ENCODE measurements at places on chromosomes 2 and 18. TPM values are rescaled to one million over a fixed set of nuclear protein-coding genes. Genes with fewer than 3 reads are reported as not detected.

The ANKRD62 gene
- 0.06 TPM for polyA plus RNA-seq

DNA sequence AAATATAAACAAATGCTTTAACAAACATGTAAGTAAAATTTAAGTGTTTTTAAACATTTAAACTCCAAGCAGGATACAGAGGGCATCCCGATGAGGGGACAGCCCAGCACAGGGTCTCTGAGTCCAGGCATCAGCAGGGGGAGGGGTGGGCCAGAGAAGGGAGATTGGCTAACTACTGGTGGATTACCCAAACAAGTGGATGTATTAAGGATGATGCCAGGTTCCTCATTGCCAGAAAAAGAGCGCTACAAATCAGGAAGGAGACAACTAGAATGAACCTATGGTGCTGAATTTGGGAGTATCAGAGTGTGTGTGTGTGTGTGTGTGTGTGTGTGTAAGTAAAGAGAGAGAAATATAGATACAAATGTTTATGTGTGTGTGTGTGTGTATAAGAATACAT, 162.0 kb upstream of the RMP24 start:
- DNase-seq: no peak

DNA sequence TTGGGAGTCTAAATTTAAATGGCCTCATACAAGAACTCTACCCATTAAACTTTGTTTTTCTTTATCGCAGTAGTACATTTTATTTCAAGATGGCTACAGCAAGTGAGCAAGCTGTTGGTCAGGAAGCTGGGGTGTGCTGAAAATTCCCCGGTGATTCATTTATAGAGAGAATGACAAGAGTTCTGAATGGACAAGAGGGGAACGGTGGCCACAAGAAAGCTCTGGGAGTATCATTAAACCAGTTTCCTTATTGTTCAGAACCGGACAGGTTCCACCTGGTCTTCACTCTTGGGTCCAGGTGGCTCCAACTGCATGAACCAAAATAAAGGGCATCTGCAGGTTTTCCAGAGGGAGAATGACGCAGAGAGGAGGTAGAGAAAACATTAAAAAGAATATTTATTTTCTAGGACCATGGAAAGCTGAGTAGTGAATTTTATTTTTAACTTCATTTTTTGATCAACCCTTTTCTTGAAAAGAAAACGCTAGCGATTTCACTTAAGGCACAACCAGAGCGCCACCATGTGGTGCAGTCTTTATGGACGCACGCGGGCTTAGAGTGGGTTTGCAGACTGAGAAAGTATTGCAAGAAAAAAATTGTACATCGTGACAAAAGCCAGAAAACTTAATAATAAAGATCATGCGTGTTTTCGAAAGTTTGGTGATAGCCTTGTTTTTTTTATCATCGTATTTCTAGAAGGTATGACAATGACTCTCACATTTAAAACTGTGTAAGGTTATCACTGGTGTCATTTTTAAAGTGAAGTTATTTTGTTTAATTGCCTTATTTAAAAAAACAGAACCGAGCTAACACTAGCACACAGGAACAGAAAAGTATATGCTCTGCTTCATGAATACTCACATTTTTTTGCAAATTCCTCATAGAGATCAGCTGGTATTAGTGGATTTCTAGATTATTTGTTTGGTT, 97.9 kb upstream of the NOL4 start:
- peak; percentile 15 for DNase-seq

DNA sequence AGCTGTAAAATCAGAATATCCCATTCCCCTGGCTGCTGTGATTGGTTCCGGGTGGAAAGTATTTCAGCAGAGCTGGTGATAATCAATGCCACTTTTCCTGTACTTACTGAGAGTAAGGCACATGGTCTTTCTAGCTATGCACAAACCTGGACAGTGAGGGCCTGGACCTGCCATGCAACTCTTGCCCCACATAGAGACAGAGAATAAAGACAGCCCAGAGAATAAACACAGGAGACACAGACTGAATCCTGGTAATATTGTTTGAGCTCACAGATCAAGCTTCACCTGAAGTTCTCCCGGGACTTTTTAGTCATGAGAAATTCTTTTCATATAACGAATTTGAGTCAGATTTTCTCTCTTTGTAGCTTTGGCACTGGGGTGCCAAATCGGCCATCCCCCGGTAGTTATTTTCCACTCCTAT, 81.9 kb downstream of the ACAA2 start:
- DNase-seq: no peak

The CYP26B1 gene
- polyA plus RNA-seq: 14.8 TPM

DNA sequence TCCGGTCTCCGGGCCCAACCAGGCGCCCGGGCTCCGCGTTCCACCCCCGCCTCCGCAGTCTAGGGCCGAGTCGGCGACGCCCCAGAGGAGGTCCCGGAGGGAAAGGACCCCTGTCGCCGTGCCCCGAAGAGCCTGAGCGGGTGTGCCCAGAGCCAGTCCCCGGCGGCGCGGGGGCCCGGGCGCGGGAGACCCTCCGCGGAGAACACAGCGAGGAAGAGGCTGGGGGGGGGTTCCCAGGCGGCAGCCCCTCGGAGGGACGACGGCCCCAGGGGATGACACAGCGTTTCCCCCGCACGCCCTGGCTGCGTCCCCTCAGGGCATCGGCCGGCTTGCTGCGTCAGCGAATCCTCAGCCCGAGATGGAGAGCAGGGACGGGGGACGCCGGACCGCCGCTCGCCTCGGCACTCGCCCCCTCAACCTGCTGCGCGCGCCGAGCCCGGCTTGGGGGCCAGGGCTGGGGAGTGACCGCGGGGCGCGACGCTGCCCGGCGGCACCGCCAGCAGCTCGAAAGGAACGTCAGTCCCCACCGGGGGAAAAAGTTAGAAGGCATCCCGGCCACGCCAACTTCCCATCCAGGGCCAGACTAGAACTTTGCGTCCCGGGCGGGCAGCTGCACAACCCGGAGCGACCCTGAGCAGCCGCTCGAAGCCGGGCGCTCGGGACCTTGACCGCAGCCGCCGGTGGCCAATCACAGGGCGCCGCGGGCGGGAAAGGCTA, 711 bp downstream of the SFXN5 start:
- DNase-seq: no peak

- no peak for DNase-seq
These were observed 183.2 kb downstream of the UXS1 start for GRCh38 chr2:106010818-106011355.

- no peak for DNase-seq
These were observed 87.0 kb downstream of the LIPG start for GRCh38 chr18:49648811-49649210.

The FAM110C gene
- polyA plus RNA-seq: 18.6 TPM

GRCh38 chr2:231203087-231203486, 4.7 kb downstream of the ARMC9 start:
- DNase-seq: no peak

The SPDYA gene
- polyA plus RNA-seq: 0.56 TPM

DNA sequence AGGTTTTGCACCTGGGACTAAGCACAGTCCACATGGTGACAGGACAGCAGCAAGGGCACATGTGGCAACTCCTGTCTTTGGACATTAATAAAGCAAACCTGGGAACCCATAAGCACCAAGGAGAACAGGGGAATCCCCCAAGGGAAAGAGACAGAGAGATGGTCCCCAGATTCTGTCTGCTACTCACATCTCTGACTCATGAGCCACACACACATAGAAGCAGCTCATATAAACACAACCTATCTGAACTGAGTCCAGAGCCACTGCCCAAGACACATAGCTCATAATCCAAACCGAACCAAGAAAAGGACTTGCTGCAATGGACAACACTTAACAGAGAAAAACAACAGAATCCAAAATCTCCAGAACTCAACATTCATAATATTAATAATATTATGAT, 82.5 kb downstream of the OSBPL1A start:
- DNase-seq: no peak
